ENCODE measurements at places on chromosomes 16 and 17.
A peak's percentile ranks its signal among the peaks of the same experiment; 100 is the strongest.

DNA sequence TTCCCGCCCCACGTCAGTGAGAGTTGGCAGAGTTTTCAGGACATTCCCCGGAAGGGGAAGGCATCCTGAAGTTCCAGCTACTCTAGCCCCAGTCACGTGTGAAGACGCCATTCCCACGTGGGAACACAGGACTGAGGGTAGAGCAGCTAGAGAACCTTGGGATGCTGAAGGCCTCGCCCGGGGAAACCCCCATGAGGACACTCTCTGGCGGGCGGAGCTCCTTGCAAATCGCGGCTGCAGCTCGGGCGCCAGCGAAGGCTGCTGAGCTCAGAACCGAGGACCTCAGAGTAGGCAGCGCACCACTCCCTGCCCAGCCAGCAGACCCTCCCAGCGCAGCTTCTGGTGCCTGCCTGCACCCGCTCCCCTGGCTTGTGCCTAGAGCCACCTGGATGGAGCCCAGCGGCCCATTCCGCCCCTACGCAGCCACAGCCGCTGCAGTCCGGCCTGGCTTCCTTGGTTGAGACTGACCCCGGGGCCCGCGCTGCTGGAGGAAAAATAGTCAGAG is 51.9 kb downstream of the SHCBP1 start:
- no peak for DNase-seq

DNA sequence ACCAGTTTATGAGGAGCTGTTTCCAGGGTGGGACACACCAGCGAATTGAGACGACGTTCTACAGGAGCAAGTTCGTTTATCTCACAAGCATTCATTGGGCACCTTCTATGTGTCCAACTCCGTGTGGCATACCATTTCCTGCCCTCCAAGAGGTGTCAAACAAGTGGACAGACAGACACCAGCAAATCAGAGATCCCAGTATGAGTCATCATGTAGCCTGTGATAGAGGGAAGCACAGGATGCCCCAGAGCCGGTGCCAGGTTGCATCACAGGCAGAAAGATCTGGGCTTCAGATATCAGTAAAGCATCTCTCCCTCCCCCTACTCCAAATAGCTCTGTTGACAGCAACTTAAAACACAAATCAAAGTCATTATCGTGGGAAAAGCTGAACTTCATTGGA is 31.8 kb upstream of the MAF start:
- peak; percentile 19 for DNase-seq

- DNase-seq = no peak
These were observed 5.4 kb upstream of the STAC2 start for GRCh38 chr17:39231091-39231561.

GRCh38 chr17:72461757-72462156 is 340.9 kb downstream of the SOX9 start:
- DNase-seq = no peak

DNA sequence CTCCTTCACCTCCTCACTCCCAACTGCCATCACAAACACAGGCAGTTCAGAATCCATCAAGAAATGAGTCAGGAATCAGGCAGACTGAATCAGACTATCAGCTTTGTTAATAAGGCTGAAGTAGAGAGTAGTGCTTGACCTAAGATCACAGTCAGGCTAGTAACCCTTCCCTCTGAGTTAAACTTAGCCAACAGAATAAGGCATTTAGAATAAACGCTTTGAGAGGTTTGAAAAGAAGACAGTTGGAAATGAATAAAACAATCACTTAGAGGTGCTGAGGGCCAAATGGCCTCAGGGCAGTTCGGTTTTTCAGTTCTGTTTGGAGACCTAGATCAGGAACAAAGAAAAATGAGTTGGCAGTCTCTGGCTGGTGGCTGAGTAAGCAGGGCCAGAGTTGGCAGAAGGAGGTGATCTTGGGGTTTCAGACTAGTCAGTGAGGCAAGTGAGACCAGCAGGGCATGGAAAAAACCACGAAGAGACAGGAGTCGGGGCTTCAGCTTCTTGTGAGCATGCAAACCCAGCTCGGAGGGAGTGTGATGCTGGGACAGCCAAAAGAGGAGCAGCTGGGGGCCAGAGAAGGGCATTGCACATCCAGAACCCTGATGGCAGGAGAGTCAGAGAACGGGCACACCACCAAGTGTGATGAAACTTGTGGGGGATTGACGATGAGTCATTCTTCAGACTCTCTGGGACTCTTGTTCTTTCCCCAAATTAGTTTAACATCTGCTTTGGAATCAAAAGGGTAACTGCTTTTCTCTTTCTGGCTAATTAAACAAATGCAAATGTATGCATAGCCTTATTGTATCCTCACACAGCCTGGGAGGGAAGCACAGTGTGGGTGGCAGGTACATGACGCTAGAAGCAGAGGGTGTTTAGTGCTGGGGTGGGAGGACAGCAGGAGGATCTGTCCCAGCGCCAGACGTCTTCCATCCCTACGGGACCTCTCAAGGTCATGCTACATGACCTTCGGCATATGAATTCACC is 54.8 kb downstream of the SPECC1 start:
- peak; percentile 82 for DNase-seq
